ENCODE measurements at places on chromosomes 12 and 14.

DNA sequence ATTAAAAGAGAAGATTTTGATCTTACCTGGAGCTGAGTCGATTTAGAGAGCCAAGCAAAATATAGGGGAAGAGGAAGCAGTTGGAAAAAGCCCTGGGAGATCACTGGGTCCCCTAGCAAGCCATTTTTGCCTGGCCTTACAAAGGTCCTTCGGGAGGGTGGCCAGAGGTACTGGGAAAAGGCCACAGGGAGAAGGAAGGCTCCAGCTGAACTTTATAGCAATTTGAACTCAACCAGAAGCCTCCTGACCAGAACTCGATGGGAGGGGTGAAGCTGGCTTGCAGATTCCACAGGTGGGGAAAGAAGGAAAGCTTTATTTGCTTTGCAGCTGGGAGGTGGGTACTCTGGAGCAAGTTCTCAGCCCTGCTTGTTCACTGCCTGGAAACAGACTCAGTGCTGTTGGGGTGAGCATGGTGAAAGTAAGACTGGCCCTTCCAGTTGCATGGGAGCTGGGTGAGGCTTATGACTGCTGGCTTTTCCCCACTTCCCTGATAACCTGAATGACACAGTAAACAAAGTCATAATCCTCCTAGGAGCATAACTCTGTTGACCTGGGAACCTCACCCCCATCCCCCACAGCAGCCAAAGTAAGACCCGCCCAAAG is 855.8 kb downstream of the FSCB start:
- no peak for DNase-seq

DNA sequence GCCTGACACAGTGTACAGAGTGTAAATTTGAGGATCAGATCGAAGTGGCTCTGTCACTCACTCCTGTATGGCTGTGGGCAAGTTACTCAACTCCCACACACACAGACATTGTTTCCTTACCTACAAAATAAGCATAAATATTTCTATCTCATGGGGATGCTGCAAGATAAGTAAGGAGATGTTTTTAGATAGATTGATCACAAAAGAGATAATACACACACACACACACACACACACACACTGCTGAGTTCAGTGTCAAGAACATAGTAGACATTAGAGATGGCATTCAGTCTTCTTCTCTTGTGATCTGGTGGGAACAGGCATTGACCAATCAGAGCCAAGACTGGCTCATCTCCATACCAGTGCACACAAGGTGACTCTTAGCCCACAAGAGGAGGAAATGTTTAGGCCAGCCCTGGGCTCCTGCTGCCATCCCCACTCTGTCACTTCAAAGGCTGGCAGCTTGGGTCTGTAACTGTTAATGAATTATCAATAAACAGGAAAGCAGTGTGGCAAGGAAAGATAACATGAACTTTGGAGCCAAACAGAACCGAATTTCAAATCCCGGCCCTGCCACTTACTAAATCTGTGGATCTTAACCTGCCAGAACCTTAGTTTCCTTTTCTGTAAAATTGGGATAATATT is 3.4 kb upstream of the RNASE8 start:
- no peak for DNase-seq

GRCh38 chr12:77521508-77522115 is 309.1 kb upstream of the NAV3 start:
- no peak for DNase-seq

DNA sequence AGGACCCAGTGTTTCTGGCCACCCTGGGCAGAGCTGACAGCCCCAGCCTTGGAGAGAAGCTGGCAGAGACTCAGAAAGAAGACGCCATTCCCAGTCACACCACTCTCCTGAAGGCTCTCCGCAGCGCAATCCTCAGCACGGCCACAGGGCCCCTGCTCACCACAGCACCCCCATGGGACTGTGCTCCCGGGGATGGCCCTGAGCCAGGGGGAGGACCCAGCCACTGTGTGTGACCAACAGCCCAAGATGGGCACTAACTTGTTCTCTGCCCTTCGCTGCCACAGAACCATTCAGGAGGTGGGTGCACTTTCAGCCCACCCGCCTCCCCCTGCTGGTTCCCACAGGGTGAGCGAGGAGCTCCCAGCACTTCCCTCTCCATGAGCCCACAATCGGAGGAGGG is 57.1 kb downstream of the CCNK start:
- DNase-seq: no peak

DNA sequence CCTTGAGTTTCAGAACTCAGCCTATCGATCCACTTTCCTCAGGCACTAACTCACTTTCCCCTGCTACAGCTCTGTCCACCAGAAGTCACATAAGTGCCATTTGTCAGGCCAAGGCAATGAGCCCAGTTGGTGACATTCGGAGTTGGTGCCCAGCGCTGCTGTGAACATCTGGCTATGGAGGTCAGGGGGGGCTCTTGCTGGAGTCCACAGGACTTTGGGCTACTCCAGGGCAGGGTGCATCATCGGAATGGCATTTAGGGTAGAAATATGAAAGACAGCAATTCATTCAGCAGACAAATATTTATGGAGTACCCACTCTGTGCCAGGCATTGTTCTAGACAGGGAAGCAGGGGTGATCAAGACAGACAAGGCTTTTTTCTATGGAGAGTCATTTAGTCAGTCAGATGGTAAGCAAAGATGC is 1.5 kb upstream of the PPP1CC start:
- DNase-seq: no peak

- no peak for DNase-seq
Measured at GRCh38 chr12:89663577-89664357, 44.9 kb downstream of the ATP2B1 start.

- no peak for DNase-seq
Measured at GRCh38 chr14:58972233-58973017, 216.0 kb upstream of the DAAM1 start.

DNA sequence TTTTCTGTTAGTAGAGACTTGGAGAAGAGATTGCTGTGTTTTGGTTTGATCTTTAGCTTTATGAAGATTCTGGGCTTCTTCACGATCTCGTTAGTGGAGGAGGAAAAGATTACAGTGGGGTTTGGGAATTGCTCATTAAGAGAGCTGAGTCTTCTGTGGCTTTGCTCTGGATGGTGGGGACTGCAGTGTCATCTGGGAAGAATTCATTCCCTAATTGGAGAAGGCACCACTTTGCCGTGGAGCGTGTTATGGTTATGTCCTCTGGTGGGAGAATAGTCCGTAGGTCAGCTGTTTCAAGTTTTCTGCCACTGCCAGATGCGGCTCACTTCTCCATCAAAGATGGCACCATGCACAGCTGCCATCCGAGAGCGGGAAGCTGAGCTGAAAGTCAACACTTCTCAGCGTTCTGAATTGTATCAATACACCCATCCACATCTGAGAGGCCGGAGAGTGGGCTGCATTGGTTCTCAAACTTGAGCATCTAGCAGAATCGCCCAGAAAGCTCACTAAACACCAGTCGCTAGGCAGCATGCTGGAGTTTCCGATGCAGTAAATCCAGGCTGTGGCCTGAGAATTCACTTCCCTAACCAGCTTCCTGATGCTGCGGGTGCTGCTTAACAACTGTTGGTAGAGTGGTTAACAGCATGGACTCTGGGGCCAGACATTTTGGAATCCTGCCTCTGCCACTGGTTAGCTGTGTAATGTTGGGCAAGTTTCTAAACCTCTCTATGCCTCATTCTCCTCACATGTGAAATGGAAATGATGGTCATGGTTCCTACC is 117.8 kb downstream of the PLXNC1 start:
- DNase-seq: no peak

DNA sequence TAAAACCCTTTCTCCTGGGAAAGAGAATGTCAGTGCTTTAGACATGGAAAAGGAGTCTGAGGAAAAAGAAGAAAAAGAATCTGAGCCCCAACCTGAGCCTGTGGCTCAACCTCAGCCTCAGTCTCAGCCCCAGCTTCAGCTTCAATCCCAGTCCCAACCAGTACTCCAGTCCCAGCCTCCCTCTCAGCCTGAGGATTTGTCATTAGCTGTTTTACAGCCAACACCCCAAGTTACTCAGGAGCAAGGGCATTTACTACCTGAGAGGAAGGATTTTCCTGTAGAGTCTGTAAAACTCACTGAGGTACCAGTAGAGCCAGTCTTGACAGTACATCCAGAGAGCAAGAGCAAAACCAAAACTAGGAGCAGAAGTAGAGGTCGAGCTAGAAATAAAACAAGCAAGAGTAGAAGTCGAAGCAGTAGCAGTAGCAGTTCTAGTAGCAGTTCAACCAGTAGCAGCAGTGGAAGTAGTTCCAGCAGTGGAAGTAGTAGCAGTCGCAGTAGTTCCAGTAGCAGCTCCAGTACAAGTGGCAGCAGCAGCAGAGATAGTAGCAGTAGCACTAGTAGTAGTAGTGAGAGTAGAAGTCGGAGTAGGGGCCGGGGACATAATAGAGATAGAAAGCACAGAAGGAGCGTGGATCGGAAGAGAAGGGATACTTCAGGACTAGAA is 6.1 kb downstream of the PNN start:
- DNase-seq: no peak

DNA sequence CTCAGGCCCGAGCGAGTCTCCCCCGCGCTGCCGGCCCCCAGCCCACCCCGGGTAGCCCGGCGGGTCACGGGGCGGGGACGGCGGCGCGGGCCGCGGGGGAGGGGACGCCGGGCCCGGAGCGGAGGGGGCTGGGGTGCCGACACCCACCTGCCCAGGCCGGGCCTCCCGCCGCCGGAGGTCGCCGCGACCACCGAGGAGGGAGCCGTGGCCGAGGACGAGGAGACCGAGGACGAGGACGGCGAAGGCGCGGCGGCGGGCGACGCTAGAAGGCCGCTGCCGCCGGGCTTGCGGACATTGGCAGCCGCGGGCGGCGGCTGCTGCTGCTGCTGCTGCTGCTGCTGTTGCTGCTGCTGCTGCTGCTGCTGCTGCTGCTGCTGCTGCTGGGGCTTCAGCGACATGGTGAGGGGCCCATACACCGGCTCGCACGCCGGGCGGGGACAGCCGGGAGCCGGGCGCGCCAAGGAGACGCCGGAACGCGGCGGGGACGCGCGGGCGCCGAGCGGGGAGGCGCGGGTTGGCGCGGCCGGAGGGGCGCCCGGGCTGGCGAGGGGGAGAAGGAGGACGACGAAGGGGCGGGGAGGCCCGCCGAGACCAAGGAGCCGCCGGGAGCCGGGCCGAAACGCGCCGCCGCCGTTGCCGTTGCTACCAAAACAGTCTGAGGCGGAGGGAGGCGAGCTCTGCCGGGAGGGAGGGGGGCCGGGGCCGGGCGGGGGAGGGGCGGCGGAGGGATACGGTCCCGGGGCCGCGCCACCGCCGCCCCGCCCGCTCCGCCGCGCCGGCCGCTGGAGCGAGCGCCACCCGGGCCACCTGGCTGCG is at the start of gene ATXN2:
TSS of gene ATXN2 (minus strand) at position 679 of the 816 bp plus-strand sequence. CDS start at position 398, 281 bp downstream.
- no peak for DNase-seq
